ENCODE measurements at places on chromosomes 2 and 18. TPM values are rescaled to one million over a fixed set of nuclear protein-coding genes. Genes with fewer than 3 reads are reported as not detected.

GRCh38 chr18:31977270-31977872 is 34.4 kb upstream of the TRAPPC8 start:
- H3K4me3 ChIP-seq: peak overlapping the region; percentile 24
- DNase-seq: peak; percentile 85
- no peaks in the 10 kb centered on the region for H3K27me3 ChIP-seq
- no peak overlapping the region for H3K27ac ChIP-seq
- H3K36me3 ChIP-seq: no peaks in the 10 kb centered on the region

GRCh38 chr18:62368100-62368499 is 43.0 kb downstream of the TNFRSF11A start:
- no peaks in the 10 kb centered on the region for H3K36me3 ChIP-seq
- H3K4me3 ChIP-seq: no peak overlapping the region
- H3K27ac ChIP-seq: no peak overlapping the region
- no peak for DNase-seq

- H3K4me1 ChIP-seq: no peaks in the 10 kb centered on the region
- no peaks in the 10 kb centered on the region for H3K27me3 ChIP-seq
- H3K4me3 ChIP-seq: no peak overlapping the region
- no peak overlapping the region for H3K27ac ChIP-seq
- DNase-seq: no peak
Observed at GRCh38 chr2:29448096-29448688, 333.0 kb downstream of the CLIP4 start.

- no peak overlapping the region for H3K27ac ChIP-seq
- H3K27me3 ChIP-seq: no peaks in the 10 kb centered on the region
- no peaks in the 10 kb centered on the region for H3K36me3 ChIP-seq
- H3K4me3 ChIP-seq: no peak overlapping the region
- no peaks in the 10 kb centered on the region for H3K4me1 ChIP-seq
- no peak for DNase-seq
Observed at GRCh38 chr18:8673256-8674209, 31.8 kb upstream of the MTCL1 start.

SLC66A2 gene
- 22.3 TPM for total RNA-seq

DNA sequence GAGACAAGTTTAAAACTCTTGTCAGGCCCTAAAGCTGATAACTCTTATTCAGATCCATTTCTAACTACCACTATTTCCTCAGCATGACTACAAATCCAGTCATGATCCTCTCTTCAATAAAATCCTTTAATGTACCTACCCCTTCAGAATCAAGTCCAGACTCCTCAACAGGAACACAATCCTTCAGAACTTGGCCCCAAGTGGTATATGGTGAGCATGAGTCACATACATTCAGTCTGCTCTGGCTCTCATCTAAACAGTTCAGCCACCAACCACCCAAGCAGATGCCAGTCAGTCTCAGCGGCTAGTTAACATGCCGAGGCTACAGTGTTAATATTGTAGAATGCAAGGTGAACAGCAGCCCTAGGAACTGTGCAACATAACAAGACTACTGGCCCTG is 9.7 kb downstream of the LMAN2L start:
- H3K36me3 ChIP-seq: peaks cover 10% of the 10 kb centered on the region
- DNase-seq: no peak
- H3K4me3 ChIP-seq: no peak overlapping the region
- H3K27ac ChIP-seq: no peak overlapping the region

CYS1 gene
- 0.56 TPM for total RNA-seq

CRYGC gene
- total RNA-seq: not detected

STK36 gene
- total RNA-seq: 51.6 TPM

GRCh38 chr2:206531996-206532543 is 88.7 kb downstream of the ADAM23 start:
- H3K36me3 ChIP-seq: no peaks in the 10 kb centered on the region
- peaks cover 8% of the 10 kb centered on the region for H3K4me1 ChIP-seq
- H3K27ac ChIP-seq: no peak overlapping the region
- no peak for DNase-seq
- no peaks in the 10 kb centered on the region for H3K27me3 ChIP-seq
- H3K4me3 ChIP-seq: no peak overlapping the region

DNA sequence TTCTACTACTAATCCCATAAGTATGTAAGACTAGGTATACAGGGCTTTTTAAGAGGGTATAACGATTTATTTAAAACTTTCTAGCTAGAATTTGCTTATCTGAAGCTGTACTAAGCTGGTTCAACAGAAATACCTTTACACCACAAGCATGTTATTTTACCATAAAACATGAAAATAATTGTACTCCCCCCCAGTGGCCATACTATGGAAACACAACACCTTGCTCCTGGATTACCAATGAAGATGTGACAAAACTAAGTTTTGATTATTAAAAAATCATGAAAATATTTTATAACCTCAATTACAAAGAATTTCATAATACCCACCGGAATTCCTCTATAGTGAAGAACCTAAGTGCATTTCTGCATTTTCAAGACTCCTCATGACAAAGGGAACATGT is 27.3 kb downstream of the LPIN2 start:
- H3K27ac ChIP-seq: no peak overlapping the region
- no peaks in the 10 kb centered on the region for H3K36me3 ChIP-seq
- H3K27me3 ChIP-seq: no peaks in the 10 kb centered on the region
- H3K4me1 ChIP-seq: peaks cover 27% of the 10 kb centered on the region

DNA sequence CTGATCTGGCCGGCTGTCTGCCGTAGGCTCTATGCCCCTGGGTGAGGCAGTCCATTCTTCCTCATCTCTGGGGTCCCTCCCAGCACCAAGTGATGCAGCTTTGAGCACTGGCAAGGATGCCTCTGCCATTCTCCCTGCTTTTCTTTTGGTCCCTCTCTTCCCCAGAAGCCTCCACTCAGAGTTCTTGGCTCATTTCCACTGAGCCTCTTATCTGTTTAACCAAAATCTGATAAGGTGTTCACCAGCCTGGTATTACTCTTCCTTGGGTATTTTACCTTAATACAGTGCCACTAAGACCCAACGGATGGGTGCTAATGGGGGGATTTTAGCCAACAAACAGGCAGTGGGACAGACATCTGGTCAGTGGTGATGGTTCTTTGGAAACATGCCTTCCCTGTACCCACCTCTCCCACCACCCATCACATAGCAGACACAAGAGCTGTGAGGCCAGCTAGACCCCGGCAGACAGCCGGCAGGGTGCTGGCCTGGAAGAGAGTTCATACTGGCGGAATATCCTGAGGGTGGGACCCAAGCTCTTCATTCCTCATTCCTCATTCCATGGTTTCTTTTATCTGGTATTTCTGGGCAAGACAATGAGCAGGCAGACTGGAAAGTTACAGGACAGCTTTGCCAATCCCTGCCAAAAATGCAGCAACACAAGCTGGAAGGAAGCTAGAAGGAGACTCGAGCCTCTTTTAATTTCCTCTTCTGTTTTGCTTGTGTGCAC is 34.6 kb downstream of the ZBTB7C start:
- H3K27ac ChIP-seq: no peak overlapping the region
- H3K4me1 ChIP-seq: peaks cover 9% of the 10 kb centered on the region
- H3K4me3 ChIP-seq: no peak overlapping the region
- H3K36me3 ChIP-seq: no peaks in the 10 kb centered on the region
